ENCODE measurements at places on chromosomes 5 and 9. TPM values are rescaled to one million over a fixed set of nuclear protein-coding genes. Genes with fewer than 3 reads are reported as not detected.

Gene IFNB1
- total RNA-seq, result 0.17 TPM

Gene PCDHGB4
- total RNA-seq, result 18.3 TPM

Gene CD72
- 1.0 TPM for total RNA-seq

Gene IRX2
- total RNA-seq, result 0.33 TPM

Gene CORO2A
- under 0.01 TPM for total RNA-seq

Gene FSD1L
- total RNA-seq, result 6.1 TPM

Gene PLPP7
- total RNA-seq, result 8.2 TPM

Gene LRRC14B
- not detected for total RNA-seq

Gene DAB2
- total RNA-seq, result 161 TPM

Gene SPATA31C1
- not detected for total RNA-seq

Gene PLPP1
- 73.5 TPM for total RNA-seq

All from fibroblast of lung (primary cell).